CD4-positive, alpha-beta T cell treated with Interleukin-17A for 4 hours (primary cell): ENCODE measurements at places on chromosomes 13 and 19.

DNA sequence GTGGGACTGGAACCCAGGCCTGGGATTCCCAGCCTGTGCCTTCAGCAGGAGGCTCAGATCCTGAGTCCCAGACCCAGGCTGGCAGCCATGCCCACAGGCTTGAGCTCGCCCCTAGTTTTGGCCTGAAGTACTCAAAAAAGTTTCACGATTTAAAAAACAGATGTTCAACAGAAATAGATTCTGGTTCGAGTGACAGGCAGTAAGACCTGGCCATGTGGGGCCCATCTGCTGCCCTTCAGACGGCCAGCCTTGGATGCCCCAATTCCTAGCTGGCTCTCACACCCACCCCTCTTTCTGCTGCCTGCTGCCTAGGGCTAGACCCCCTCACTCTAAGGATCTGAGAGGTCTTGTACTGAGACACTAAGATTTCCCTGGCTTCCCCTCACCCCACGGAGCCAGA lies 2.8 kb upstream of the DMPK start:
- no peak for DNase-seq

DNA sequence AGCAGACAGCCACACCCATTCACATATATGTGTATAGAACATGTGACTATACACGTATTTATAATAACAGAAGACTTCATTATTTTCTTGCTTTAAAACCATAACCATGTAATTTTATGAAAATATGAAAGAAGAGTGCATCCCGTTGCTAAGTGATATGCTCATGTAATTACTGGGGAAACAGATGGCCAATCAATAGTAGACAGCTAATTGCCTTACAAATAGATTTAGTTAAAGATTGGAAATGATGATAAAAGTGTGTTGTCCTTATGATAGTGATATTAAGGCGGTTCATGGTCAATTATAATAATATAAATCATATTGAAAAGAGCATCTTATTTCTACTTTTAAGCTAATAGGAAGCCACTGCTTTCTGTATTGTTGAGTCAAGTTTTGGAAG lies 95.9 kb downstream of the RFC3 start:
- no peak for DNase-seq

GRCh38 chr19:488505-489417 lies 7.5 kb upstream of the MADCAM1 start:
- DNase-seq, result peak; percentile 97

DNA sequence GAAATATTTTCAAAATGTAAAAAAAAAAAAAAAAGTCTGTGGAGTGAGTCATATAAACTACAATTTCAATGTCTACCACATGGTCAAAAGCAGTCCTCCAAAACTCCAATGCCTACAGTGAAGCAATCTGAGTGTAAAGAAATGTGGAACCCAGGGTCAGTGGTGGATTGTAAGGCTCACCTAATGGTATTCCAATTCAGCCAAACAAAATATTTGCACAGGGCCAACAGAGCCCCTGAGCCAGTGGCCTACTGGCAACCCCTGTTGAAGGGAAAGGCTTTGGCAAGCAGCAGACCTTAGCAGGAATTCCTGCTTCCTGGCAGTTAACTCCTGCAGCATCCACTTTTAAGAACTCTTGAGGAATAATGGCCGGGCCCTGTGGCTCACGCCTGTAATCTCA lies 3.4 kb downstream of the DNMT1 start:
- DNase-seq, result no peak

- DNase-seq, result no peak
These were observed 158.0 kb downstream of the TM9SF2 start for GRCh38 chr13:99659226-99659625.

GRCh38 chr13:85825454-85825853 lies 26.2 kb upstream of the SLITRK6 start:
- DNase-seq, result no peak

DNA sequence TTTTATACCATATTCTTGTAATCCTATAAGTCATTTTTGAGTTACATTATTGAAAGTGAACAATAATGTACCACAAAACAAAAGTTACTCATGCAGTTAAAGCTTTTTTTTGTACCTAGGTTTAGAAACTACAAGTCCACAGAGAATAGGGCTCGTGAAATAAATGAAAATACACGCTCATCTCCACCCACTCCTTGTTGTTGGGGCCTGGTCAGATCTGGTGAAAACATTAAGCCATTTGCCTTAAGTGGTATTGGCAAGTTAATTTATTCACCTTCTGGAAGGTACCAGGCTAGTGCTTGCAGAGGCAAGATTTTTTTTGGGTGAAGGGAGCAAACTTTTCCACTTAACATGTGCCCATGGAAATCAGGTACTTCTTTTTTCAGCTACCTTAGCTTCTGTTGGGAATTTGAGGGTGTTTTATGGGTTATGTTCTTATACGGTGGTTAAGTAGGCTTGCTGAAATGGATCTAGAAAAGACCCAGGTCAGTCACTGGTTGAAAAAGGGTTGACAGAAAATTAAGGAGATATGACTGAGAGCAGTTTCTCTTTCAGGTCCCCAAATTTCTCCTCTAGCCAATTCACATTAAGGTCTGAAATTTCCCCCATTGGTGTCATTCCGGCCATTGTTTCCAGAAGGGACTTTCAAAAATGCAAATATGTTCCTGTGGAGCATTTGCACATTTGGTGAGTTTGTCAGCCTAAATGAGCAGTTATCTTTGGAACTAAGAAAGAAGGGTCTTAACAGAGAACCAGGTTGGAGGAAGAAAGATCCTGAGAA lies 143.3 kb downstream of the KCNRG start:
- no peak for DNase-seq
